ENCODE measurements at places on chromosomes 12 and 14.

DNA sequence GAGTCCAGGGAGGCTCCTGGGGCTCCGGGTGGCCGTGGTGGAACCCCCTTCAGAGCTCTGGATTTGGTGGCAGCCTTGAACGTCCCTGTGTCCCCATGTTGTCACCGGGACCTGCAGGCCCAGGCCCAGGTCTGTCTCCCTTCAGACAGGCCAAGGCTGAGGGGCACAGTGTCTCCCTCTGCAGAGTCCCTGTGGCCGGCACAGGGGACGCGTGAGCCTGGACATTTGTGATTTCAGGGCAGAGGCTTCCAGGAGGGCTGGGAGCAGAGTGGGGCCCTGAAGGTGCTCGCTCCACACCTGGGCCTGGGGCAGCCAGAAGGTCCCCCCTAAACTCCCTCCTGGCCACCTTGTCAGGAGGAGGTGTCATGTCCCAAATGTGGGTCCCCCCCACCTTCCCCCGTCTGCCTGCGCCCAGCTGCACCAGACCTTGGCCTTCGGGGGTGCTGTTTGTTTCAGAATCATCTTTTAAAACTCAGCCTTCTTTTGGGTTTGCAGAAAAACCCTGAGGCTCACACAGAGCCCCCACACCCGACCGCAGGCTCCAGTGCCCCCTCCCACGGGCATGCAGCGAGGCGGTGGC lies 47.6 kb downstream of the KIF26A start:
- no peak for DNase-seq

DNA sequence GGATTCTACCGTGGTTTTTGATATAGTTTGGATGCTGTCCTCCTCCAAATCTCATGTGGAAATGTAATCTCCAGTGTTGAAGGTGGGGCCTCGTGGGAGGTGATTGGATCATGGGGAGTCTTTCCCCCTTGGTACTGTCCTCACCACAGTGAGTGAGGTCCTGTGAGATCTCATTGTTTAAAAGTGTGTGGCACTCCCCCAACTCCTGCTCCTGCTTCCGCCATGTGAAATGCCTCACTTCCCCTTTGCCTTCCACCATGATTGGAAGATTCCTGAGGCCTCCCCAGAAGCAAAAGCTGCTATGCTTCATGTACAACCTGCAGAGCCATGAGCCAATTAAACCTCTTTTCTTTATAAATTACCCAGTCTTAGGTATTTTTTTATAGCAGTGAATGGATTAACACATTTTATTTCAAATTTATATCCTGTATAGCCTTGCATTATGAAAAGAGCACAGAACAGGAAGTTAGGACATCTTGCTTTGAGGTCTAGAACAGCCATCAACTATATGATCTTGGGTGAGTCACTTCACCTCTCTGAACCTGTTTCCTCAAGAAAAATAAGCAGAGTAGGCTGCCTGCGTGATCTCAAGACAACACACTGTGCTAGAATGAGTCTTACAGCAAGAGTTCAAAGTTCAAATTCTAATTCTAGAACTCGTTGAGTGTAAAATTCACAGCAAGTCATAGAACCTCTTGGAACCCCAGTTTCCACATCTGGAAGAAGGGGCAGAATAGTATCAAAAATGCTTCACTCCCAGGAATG lies 160.9 kb upstream of the EEA1 start:
- DNase-seq: no peak

- no peak for DNase-seq
Observed at GRCh38 chr12:95633049-95633731, 81.9 kb upstream of the USP44 start.

DNA sequence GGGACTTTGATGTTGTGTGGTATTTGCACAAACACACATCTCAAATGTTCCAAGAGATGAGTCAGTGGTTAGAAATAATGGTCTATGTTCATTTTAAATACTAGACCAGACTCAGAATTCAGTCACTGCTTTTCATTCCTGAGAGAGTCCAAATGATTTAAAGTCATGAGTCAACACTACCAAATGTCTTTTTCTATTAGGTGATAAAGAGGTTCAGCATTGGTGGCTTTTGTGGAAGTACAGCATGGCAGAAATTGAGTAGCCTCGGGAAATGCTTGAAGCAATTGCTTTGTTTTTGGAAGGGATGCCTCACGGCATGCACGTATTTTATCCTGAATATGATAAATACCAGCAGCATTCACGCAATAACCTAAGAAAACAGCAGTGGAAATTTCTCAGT lies 115.7 kb downstream of the DIO2 start:
- no peak for DNase-seq

- no peak for DNase-seq
Observed at GRCh38 chr12:53044052-53044581, 5.7 kb upstream of the TNS2 start.

DNA sequence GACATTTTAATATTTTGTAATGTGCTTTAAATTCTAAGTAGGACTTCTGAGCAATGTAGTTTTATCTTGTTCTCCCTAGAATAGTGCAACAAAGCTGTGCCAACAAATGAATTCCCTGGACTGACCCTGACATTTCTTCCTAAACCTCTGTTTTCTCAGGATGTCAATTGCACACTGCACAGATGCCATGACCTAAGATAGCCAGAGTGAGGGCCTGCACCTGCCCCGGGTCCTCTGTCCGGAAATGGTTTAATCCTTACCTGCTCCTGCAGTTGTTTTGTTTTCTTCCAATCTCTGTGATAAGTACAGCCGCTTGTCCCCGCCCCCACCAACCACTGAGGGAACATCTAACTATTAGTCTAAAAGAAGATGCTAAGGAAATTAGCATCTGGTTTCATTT lies 831.5 kb downstream of the GALC start:
- no peak for DNase-seq

- DNase-seq: no peak
Observed at GRCh38 chr12:95549392-95550084, 1.7 kb downstream of the USP44 start.

Measured in CD8-positive, alpha-beta memory T cell (primary cell).